Transverse colon (tissue), 4 donors: ENCODE measurements at places on chromosomes 6 and 20. TPM values are rescaled to one million over a fixed set of nuclear protein-coding genes. Genes with fewer than 3 reads are reported as not detected.

GRCh38 chr6:81451787-81452186 is 300.7 kb downstream of the TENT5A start:
- H3K36me3 ChIP-seq = no peaks in the 10 kb centered on the region
- H3K4me3 ChIP-seq = no peak overlapping the region
- no peak overlapping the region for H3K27ac ChIP-seq
- H3K4me1 ChIP-seq = no peaks in the 10 kb centered on the region
- no peaks in the 10 kb centered on the region for H3K27me3 ChIP-seq

GRCh38 chr6:33672808-33673207 is 38.7 kb downstream of the UQCC2 start:
- H3K27ac ChIP-seq = no peak overlapping the region
- H3K4me3 ChIP-seq = no peak overlapping the region
- DNase-seq = no peak

Gene CST7
- total RNA-seq = 3.3 TPM

DNA sequence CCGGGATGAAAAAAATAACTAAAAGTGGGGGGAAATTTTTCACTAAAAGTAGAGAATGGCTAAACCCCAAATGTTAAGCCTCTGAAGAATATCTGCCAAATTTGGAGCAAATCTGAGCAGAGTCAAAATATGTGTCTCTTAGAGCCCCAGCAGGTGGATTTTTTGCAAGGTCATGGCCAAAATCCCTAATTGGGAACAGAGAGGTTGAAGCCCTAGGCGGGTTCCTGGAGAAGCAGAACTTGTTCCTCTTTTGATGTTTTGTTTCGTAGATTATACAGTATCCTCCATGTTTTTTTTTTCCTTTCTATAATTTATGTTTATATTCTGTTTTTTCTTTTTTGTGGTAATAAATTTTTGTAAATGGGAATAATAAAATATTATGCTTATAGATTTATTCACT is 94.4 kb downstream of the PLCB4 start:
- no peak overlapping the region for H3K4me3 ChIP-seq
- no peaks in the 10 kb centered on the region for H3K36me3 ChIP-seq
- H3K27me3 ChIP-seq = no peaks in the 10 kb centered on the region
- H3K4me1 ChIP-seq = peaks cover 22% of the 10 kb centered on the region

- H3K36me3 ChIP-seq = no peaks in the 10 kb centered on the region
- peaks cover 10% of the 10 kb centered on the region for H3K27me3 ChIP-seq
- DNase-seq = no peak
- H3K4me1 ChIP-seq = no peaks in the 10 kb centered on the region
Measured at GRCh38 chr6:10465629-10466499, 51.0 kb upstream of the TFAP2A start.
